ENCODE measurements at places on chromosomes 1 and 21. TPM values are rescaled to one million over a fixed set of nuclear protein-coding genes. Genes with fewer than 3 reads are reported as not detected.

Gene OR2T29
- not detected for total RNA-seq

GRCh38 chr21:17454315-17455027 is 58.4 kb upstream of the CXADR start:
- H3K27ac ChIP-seq: peak overlapping the region; percentile 94
- H3K36me3 ChIP-seq: no peaks in the 10 kb centered on the region
- DNase-seq: peak; percentile 78
- peak overlapping the region; percentile 84 for H3K4me3 ChIP-seq
- peaks cover 4% of the 10 kb centered on the region for H3K4me1 ChIP-seq

Gene SAMD11
- total RNA-seq: 46.2 TPM

DNA sequence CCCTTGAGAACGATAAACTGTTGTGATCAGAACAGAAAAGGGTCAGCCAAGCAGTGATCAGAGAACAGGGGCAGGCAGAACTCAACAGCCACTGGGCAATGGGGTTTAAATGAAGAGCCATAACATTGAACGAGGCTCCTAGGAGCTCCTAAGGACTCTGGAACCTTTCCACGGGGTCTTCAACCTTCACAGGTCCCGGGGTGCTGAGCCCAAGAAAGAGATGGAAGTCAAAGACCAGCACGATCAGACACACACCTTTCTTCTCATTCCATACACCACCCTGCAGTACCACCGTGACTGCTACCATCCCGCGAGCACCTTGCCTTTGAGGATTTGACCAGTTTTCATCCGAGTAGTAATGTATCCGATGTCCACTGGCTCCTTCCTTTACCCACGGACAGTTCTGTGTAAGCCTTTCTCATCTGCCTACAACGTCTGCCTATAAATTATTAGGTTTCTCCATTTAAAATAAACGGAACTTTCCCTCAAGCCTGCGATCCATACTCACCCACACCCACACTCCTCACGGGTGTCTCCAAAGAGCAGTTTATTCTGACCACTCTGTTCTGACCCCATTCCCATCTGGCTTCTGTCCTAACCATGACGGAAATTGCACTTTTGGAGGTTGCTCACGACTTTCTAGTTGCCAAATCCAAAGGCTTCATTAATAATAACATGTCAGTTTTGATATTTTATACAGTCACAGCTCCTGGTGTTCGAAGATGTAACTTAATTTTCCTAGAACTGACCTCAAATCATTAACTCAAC is 16.8 kb upstream of the HHAT start:
- H3K36me3 ChIP-seq: no peaks in the 10 kb centered on the region
- no peaks in the 10 kb centered on the region for H3K27me3 ChIP-seq
- no peaks in the 10 kb centered on the region for H3K4me1 ChIP-seq
- DNase-seq: no peak
- peak overlapping the region; percentile 70 for H3K27ac ChIP-seq
- peak overlapping the region; percentile 92 for H3K4me3 ChIP-seq

Gene ITGB2
- total RNA-seq: 0.91 TPM

Gene LENEP
- 1.3 TPM for total RNA-seq

Gene RHBG
- total RNA-seq: not detected

DNA sequence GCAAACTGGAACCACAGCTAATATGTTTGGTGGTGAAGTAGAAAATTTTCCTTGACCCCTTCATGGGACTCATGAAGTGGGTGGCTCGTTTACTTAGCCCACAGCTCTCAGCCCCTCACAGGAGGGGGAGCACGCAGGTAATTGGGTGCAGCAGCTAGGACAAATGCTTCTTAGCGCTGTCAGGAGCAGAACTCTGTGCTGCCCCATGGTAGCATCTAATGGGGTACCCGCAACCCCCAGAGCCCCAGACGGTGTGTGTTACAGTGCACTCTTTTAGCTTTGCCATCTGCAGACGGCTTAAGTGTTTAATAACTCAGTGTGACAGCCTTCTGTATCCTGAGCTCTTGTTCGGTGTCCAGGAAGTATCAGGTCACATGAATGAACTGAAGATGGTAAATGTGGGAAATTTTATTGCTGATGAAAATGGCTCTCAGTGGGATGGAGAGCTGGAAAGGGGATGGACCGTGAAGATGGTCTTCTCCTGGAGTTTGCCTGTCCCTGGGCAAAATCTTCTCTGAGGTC is 189.6 kb upstream of the ZRANB2 start:
- no peak for DNase-seq
- peak overlapping the region; percentile 96 for H3K27ac ChIP-seq
- H3K4me1 ChIP-seq: peaks cover 53% of the 10 kb centered on the region
- H3K4me3 ChIP-seq: peak overlapping the region; percentile 69
- no peaks in the 10 kb centered on the region for H3K27me3 ChIP-seq

GRCh38 chr1:93114391-93114790 is 35.3 kb downstream of the MTF2 start:
- no peak for DNase-seq
- no peak overlapping the region for H3K27ac ChIP-seq
- peaks cover 4% of the 10 kb centered on the region for H3K36me3 ChIP-seq
- H3K4me3 ChIP-seq: no peak overlapping the region
- peaks cover 5% of the 10 kb centered on the region for H3K4me1 ChIP-seq
